Activated naive CD4-positive, alpha-beta T cell treated with anti-CD3 and anti-CD28 coated beads, Interleukin-2, amount 50 U/mL, for 16 hours (primary cell): ENCODE measurements at places on chromosomes 16 and 17.

DNA sequence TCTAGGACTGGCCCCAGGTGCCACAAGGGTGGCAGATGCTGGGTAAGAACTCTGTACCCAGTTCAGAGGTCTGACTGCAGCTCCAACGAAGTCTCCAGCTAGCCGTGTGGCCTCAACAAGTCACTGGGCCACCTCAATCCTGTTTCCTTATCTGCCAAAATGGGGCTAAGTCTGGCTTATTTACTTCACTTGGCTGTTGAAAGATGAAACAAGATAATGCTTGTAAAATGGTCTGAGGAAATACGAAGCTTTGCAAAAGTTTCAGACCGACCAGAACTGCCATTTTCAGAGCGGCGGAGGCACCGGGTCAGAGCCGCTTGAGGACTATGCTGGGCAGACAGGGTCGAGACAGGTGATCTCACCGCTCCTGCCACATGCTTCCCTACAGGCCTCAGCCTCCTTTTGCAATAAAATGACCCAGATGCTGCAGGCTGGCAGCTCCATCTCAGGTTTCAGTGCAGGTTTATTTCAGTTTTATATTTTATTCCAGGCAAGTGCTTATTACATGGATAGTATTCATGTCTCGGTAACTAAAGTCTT lies 17.2 kb downstream of the MNT start:
- no peak for DNase-seq

- DNase-seq: no peak
These were observed 1431.6 kb downstream of the CDH11 start for GRCh38 chr16:63690267-63690666.

- DNase-seq: peak; percentile 44
These were observed 24.8 kb downstream of the ZFPM1 start for GRCh38 chr16:88477631-88478519.

DNA sequence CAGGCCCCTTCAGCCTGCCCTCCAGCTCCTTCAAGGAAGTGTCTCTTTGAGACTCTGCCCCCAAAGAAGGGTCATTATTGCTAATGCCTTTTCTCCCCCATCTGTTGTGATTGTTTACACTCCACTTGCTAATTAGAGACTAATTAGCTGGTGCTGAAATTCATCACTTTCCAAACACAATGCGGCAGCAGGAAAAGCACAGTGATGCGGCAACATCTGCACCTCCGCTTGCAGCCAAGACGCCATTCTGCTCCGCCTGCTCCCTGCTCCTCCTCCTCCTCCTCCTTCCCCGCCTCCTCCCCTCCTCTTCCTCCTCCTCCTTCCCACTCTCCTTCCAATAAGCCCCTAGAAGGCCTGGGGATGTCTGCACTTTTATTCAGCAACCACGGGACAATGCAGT lies 110.5 kb downstream of the SDK2 start:
- no peak for DNase-seq

DNA sequence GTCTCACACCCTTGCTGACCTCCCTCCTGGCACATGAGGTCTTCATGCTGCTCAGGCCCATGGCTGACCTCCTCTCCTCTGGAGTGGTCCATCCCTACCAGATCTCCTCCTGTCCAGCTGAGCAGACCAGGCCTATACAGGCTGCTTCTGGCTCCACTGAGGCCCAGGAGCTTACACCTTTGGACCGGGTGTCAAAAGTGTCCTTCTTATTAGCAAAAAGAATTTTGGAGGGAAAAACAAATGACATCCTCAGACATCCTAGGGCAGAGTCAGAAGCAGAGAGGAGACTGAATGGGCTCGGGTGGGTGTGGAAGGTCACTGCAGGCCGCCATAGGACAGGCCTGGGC lies 38.1 kb downstream of the WSB1 start:
- no peak for DNase-seq

DNA sequence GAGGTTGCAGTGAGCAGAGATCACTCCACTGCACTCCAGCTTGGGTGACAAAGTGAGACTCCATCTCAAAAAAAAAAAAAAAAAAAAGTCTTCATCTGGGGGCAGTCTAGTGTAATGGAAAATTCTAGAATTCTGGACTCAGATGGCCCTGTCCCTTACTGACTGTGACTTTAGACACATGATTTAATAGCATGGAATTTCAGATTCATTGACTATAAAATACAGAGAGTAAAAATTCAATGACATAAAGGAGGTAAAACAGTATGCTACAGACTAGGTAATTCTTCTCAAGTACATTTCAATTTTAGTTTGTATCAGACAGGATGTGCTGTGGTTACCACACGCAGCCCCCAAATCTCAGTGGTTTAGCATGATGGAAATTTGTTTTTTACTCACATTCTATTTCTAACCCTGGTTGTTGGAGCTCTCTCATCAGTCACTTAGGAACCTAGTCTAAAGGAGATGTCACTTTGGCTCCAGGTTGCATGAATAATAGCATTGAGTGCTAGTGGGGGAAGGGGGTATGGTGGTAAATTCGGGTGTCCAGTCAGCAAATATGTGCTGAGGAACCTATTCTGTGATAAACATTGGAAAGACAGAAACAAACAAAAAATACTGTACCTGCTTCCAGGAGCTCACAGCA lies 444.0 kb downstream of the XYLT1 start:
- DNase-seq: peak; percentile 28

DNA sequence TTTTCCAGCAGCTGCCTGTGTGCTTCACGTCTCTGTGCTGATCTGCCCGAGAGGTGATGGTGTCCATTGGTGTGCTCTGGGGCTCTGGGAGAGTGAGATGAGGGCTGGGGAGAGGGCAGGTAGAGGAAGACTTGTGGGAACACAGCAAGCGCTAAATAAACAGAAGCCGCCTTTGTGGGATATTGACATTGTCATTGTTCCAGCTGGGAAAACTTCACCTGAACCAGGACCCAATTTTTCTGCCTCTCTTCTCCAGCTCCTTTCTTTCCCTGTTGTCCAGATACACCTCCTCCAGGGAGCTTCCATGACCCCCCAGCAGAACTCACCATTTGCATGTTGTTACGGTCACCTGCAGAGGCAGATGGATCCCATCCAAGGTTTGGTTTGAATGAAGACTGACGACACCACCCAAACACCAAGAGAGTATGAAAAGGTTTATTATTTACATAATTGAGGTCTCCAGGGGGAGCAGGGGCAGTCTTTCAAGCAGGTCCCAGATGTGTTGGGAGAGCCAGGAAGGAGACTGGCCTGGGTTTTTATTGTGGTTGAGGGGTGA lies 3.6 kb upstream of the ITGA3 start:
- DNase-seq: no peak

GRCh38 chr17:81483085-81483861 lies 29.3 kb downstream of the ACTG1 start:
- no peak for DNase-seq

GRCh38 chr16:67482233-67482924 lies 968 bp downstream of the AGRP start:
- no peak for DNase-seq

DNA sequence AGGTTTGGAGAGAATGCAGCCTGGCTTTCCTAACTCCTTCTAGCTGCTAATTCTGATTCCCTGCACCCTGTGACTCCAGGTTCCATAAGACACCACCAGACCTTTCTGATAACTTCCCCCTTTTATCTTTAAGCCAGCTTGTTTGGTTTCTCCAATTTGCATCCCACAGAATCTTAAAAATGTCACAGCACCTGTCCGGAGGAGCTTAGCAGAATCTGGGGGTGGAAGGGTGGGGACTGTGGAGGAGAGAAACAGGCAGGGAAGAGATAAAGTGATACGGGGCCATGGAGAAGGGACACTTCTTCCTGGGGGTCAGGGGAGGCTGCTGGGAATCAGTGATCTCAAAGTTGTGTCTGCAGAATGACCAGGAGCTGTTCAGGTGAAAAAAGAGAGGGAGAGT lies 59.4 kb downstream of the FOXL1 start:
- DNase-seq: no peak

DNA sequence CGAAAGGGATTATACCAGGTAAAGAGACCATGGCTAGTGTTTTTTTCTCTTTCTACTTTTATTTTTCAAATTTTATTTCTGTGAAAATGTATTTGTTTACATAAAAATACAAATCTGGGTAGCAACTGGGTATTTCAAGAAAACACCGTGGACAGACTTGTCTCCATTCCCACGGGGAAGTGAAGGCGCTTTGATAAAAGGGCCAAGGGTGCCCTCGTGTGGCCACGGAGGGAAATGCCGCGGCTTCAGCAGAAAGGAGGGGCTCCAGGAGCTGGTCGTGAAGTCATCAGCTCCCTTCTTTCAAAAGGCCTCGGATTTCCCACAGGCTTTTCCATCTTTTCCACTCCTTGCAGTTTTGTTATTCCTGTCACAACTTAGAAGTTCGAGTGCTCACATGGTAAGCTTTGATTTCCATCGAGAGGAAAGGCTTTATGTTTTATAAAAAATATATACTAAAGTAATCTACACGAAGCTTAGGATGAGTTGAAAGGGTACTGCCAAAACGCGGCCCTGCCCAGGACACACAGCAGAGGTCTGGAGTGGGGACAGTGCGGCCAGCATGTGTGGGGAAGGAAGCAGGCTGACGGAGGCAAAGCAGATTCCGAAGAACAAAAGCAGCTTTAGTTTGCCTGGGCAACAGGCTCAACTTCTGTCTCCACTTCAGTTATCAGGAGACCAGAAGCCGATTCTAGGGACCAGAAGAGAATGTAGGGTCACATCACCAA lies 15.3 kb upstream of the MNT start:
- DNase-seq: peak; percentile 81

GRCh38 chr17:52297230-52298010 lies 138.9 kb upstream of the CA10 start:
- no peak for DNase-seq

GRCh38 chr17:29190592-29191207 lies 10.5 kb upstream of the MYO18A start:
- DNase-seq: no peak

- DNase-seq: no peak
These were observed 265.9 kb upstream of the SALL1 start for GRCh38 chr16:51416926-51417325.

GRCh38 chr16:71499775-71500364 lies 10.7 kb upstream of the ZNF19 start:
- peak; percentile 37 for DNase-seq

DNA sequence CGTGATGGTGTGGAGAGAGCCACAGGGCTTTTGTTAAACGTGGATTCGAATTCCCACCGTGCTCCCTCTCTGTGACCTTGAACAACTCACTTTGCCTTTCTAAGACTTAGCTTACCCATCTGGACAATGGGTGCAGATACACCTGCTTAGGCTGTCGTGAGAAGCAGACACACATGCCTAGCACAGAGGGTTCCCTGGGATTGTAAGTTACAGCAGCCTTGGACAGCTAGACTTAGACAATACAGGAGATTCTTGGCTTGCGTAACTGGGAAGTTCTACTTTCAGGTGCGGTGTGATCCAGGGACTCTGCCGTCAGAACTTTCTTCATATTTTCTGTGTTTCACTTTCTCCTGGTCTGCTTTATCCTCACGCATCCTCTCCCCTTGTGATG lies 127.0 kb downstream of the ABCC1 start:
- no peak for DNase-seq

GRCh38 chr16:63689068-63689467 lies 1432.8 kb downstream of the CDH11 start:
- no peak for DNase-seq

GRCh38 chr17:46125831-46126230 lies 67.4 kb downstream of the KANSL1 start:
- DNase-seq: no peak

GRCh38 chr16:23539984-23540816 lies 16.9 kb downstream of the EARS2 start:
- no peak for DNase-seq

DNA sequence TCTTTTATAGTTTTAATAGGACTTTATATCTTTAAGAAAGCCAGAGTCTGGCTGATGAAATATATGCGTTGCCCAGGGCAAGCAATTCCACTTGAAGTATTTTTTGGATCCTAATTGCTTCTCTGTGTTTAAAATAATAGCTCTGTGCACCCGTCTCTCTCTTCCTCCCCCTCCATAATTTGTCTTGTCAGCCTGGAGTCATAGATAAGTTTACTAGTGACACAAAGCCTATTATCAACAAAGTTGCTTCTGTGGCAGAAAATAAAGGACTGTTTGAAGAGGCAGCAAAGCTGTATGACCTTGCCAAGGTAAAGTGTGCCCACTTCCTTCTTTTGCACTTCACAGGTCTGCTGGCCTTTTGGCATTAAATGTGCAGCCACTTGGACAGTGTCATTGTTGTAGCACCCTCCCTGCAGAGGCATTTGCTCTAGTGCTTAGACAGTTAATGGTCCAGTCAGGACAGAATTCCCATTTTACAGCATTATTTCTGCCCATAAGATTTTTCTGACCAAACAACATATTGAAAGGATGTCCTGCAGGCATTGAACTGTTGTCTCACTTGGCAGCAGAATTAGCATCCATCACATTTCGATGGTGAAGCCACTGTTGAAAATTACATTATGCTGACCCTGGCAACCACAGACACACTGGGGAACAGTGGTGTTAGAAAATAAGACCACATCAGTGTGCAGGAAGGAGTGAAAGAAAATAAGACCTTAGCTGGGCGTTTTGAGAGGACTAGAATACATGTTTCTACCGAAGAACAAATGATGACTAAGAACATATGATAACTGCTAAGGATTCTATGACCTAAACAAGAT lies 28.4 kb upstream of the SLC12A3 start:
- no peak for DNase-seq

GRCh38 chr16:19430345-19430744 lies 12.7 kb downstream of the TMC5 start:
- no peak for DNase-seq

DNA sequence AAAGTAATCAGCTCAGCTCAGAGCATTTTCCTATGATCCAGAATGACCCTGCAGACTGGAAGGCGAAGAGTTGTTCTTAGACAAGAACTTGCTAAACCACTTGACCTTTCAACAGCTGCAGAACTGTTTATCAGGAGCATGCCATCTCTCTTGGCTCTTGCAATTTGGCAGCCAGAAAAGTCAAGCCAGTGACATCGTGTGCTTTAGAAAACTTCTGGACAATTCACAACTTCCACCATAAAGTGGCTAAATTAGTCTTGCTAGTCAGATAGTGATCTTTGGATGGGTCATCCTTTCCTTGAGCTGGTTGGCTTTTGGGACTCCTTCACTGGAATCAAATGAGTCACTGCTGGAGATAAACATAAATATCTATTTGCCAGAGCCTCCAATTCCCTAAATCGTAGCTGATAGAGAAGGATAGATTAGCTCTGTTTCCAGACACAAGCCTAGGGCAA lies 146.5 kb downstream of the MAP2K6 start:
- DNase-seq: no peak

GRCh38 chr17:66673668-66674276 lies 161.1 kb upstream of the CACNG5 start:
- peak; percentile 49 for DNase-seq
